ENCODE measurements at places on chromosomes 13 and 19. TPM values are rescaled to one million over a fixed set of nuclear protein-coding genes. Genes with fewer than 3 reads are reported as not detected.

The ARHGAP45 gene
- 2.0 TPM for total RNA-seq

The OR10H1 gene
- total RNA-seq = not detected

The VRK3 gene
- total RNA-seq = 22.6 TPM

The RNF113B gene
- not detected for total RNA-seq

The NCR1 gene
- total RNA-seq = not detected

The IRF3 gene
- 80.3 TPM for total RNA-seq

The ZNF146 gene
- 89.9 TPM for total RNA-seq

The COL5A3 gene
- 4.0 TPM for total RNA-seq
